ENCODE measurements at places on chromosomes 3 and 15.
A peak's percentile ranks its signal among the peaks of the same experiment; 100 is the strongest.

GRCh38 chr3:17941766-17942165, 199.3 kb upstream of the TBC1D5 start:
- ATAC-seq, result no peak

GRCh38 chr3:105365391-105366325, 1.1 kb upstream of the ALCAM start:
- ATAC-seq, result no peak

- ATAC-seq, result no peak
These were observed 181.2 kb downstream of the WNT5A start for GRCh38 chr3:55305696-55306485.

DNA sequence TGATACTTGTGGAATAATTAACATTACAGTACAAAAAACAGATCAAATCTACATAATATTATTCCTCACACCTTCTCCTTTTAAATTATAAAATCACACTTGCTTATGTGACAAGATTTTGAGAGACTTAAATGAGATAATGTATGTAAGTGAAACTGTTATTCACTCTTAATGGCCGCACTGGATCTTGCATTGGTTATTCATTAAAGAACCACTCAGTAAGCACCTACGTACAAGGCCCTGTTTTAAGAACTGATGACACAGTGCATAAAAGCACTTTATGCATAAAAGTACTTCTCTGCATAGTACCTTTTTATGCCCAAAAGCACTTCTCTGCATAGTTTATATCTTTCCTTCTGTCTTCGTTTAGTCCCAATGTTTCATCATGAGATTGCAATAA, 172.1 kb downstream of the GOLGA6L6 start:
- no peak for ATAC-seq

GRCh38 chr3:14617508-14618023, 34.0 kb upstream of the CCDC174 start:
- ATAC-seq, result no peak

GRCh38 chr3:23865595-23866396, 51.0 kb downstream of the NKIRAS1 start:
- peak; percentile 16 for ATAC-seq

- no peak for ATAC-seq
These were observed 195.3 kb downstream of the ABHD5 start for GRCh38 chr3:43885908-43886618.

DNA sequence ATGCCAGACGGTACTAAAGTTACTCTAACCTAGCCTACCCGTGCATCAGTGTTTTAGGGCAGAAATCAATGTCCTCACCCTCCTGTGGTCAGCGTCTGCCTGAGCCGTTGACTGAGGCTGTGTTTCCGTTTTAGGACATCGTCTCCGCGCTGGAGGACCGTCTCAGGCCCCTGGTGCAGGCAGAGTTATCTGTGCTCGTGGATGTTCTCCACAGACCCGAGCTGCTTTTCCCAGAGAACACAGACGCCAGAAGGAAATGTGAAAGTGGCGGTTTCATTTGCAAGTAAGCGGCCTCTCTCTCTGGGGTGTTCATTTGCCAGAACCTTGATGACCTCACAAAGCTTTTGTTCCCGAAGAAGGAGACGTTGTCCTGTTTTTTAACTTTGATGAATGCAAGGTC, 217.0 kb downstream of the ITPR1 start:
- ATAC-seq, result no peak

DNA sequence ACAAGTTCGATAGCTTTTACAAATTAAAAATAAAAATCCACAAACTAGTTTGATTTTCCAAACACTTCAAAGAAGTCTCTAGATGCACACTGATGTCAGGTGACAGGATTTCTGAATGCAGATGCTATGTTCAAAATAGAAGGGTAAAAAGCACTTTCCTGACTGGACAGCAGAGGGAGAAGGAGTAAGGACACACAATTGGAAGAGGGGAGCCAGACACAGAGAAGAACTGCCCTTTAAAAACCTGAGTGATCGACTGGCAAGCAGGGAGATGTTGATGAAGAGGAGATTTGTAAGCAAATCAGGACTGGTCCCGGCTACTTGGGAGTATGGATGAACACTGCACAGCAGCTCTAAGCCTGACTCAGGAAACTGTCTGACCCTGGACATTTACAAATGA, 612.8 kb downstream of the MAGI1 start:
- no peak for ATAC-seq

DNA sequence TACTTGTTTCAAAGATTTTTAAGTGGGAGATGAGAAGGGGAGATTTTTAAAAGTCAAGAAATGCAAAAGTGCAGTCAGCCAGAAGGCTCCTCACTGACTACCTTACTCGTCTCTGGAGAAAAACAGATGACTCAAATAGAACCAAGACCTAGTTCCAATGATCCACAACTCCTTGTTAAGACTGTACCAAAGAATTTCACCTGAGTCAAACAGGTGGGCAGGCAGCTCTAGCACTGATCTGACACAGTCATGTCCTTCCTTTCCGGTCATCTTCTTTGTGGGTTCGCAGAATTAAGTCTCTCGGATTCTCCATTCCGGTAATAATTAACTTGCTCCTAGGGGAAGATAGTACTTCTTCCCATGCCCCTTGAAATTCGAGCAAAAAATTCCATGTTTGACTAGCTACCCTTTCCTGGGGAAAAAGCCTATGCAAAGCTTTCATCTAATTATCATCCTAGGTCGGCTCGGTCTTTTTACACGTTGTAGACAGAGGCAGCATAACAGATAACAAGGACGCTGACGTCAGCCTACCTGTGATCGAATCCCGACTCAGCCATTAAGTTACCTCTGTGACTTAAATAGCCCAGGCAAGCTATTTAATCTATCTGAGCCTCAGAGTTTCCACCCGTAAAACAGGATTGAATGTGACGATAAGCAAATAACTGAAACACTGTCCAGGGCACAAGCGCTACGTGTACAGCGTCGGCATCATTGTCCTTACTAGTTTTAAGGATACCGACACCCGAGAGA, 758 bp downstream of the SELENOK start:
- ATAC-seq, result peak; percentile 24

DNA sequence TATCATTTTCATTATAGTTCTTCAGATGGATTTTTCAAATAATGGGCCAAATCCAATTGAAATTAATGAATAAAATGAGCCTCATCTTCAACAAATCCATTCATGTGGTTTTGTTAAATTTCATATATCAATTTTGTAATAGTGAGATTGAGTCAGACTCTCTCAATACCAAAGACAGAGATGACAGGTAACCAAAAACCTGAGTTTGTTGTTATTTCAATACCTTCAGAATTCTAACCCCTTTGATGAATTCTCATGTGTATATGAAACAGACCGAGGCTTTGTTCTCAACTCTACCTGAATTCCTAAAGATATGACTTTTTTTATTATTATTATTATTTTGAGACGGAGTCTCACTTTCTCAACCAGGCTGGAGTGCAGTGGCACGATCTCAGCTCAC, 92.8 kb downstream of the FOXP1 start:
- peak; percentile 55 for ATAC-seq

GRCh38 chr3:193080821-193081365, 160.1 kb upstream of the PLAAT1 start:
- ATAC-seq, result no peak

- ATAC-seq, result no peak
These were observed 31.4 kb upstream of the NOX5 start for GRCh38 chr15:68982976-68983563.

DNA sequence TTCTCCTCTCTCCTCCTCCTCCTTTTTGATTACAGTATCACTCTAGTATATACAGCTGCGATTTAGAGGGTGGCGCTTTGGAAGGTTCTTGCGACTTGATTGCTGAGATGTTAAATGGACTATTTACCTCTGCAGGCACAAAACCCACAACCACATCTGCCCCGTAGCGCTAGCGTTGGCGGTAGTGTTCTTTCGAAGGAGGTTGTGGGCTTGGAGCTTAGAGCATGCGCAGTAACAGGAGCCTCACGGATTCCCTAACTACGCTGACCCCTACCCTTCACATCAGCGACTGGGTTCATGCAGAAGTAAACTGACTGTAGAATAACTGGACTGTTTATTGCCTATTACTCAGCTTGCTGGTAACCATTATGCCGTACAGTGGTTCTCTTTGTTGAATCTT, 58.0 kb downstream of the CGGBP1 start:
- peak; percentile 10 for ATAC-seq

GRCh38 chr3:94673876-94674275, 611.0 kb downstream of the NSUN3 start:
- ATAC-seq, result no peak

DNA sequence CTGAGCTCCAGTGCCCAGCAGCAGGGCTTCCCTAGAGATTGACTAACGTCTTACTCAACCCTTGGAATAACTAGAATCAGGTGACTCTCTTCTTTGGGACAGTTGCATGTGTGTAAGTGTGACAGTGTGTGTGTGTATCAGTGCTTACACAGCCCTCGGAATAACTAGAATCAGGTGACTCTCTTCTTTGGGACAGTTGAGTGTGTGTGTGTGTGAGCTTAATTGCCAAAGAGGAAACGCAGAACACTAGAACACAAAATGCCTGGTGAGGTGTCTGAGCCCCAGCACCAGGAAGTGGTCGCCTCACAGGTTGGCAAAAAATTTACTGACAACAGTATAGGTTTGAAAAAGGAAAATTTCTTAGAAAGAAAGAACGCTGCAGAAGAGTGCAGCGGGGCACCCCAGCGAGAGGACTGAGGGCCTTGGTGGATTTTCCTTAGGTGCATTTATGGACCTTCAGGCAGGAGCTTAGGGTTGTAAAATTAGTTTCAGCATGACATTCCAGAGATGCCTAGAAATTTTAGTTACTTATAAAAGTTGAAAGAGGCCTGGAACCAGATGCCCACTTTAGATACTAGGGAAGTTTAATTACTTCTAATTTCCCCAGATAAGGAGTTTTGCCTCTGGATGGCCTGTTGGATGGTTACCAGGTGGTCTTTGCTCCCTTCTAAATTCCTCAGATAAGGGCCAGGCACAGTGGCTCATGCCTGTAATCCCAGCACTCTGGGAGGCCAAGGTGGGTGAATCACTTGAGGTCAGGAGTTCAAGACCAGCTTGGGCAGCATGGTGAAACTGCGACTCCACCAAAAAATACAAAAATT, 3.7 kb upstream of the WDR82 start:
- ATAC-seq, result no peak

- no peak for ATAC-seq
These were observed 40.5 kb downstream of the ARMC8 start for GRCh38 chr3:138227650-138228049.

DNA sequence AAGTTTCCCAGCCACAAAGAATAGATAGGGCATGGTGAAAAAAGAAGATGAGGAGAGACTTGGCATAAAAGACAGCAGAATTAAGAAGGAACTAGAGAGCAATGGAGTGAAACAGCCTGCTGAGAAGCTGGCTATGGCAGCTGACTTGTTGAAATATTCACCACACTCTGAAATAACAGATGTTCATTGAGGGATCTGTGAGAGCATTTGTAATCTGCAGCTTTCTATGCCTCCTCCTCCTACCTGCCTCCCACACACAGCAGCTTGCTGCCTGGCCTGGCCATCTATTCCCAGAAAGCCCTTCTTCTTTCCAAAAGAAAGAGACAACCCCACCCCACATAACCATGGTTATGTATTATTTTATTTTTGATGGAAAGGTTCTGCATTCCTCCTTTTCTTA, 303.9 kb downstream of the GAP43 start:
- ATAC-seq, result no peak

- ATAC-seq, result no peak
These were observed 24.0 kb downstream of the CFAP100 start for GRCh38 chr3:126418661-126419131.

DNA sequence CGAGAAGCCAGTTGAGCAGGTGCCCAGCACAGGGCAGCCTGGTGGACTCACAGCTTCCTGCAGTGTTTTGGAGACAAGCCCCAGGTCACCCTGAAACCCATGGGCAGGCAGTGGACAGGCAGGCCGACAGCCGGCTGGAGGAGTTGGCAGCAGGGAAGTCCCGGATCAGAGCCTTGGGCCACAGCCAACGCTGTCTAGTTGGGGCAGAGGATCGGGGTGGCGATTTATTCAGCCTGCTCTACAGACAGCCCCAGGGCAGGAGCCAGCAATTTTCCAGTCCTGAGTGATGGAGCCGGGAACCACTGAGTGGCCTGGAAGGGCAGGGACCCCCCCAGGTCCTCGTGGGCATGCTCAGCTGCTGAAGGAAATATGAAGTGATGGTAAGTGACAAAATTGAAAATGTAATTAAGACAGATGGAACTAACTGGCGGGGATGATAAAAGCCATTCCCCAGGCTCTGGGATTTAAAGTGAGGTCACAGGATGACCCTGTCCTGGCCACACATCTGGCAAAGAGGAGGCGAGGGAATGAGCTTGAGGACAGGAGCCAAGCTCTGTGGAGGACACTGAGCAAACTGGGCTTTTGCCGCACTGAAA, 34.4 kb upstream of the TBC1D21 start:
- ATAC-seq, result no peak

GRCh38 chr3:137768361-137769321, 4.5 kb downstream of the SOX14 start:
- no peak for ATAC-seq

DNA sequence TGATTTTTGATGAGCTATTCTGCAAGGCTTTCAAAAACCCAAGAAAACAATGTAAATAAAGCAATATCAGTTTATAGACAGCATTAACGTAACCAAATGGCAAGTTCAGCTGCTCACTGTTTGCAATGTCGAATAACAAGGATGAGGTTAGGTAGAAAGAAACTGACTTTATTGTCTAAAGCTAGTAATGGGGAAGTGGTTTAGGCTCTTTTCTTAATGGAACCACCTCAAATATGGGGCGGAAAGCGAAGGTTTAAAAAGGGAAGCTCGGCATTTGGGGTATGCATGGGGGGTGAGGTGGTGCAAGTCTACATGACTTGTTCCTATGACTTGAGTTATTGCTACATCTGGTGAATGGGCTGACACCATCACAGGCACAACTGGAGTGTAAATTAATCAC, 1060.2 kb downstream of the NSUN3 start:
- no peak for ATAC-seq

DNA sequence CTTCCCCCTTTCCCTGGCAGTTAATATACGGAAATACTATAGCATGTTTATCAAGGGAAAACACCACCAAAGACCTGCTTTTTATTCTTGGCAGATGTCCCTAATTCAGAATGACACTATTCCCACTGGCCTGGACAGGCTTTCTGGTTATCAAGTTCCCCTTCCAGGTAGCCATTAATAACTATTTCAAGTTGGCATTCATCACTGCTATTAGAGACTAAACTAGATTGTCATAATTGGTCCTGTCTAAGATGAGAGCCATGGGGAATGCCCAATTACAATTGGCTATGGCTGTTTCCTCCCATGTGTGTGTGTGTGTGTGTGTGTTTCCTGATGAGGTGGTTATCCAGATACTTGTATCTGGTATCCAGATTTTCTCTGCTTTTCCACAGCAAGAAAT, 608.1 kb downstream of the SQOR start:
- no peak for ATAC-seq

DNA sequence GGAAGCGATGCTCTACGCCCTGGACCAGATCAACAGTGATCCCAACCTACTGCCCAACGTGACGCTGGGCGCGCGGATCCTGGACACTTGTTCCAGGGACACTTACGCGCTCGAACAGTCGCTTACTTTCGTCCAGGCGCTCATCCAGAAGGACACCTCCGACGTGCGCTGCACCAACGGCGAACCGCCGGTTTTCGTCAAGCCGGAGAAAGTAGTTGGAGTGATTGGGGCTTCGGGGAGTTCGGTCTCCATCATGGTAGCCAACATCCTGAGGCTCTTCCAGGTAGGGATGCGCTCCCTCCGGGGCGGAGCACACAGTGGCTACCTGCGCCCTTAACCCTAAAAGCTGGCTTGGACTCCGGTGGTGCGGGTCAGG, 698 bp downstream of the GRM7 start:
- ATAC-seq, result no peak

- ATAC-seq, result peak; percentile 84
These were observed 141.3 kb upstream of the CCDC54 start for GRCh38 chr3:107235928-107236315.

All from activated T-helper 17 cell treated with anti-CD3 and anti-CD28 coated beads, Interleukin-2, amount 50 U/mL, for 72 hours (primary cell).